Stimulated activated CD4-positive, alpha-beta T cell treated with anti-CD3 and anti-CD28 coated beads, Interleukin-4, amount 100 ng/mL, for 24 hours (primary cell): ENCODE measurements at places on chromosomes 2 and 18.
A peak's percentile ranks its signal among the peaks of the same experiment; 100 is the strongest.

DNA sequence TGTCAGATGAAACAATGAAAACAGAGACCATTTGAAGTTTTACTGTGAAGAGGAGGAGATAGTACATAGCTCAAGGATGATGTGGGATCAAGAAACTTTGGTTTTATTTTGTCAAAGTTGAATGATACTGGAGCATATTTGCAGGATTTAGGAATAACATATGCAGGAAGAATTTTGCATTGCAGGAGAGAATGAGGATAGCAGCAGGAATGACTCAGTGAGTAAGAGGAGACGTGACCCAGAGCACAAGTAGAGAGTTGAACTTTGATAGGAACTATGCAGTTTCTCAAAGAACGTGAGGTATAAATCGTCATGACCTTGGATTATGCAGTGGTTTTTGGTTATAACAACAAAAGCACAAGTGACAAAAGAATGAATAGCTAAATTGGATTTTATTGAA is 47.7 kb downstream of the MAPRE2 start:
- DNase-seq, result no peak

GRCh38 chr2:206457188-206457634 is 13.9 kb downstream of the ADAM23 start:
- no peak for DNase-seq

DNA sequence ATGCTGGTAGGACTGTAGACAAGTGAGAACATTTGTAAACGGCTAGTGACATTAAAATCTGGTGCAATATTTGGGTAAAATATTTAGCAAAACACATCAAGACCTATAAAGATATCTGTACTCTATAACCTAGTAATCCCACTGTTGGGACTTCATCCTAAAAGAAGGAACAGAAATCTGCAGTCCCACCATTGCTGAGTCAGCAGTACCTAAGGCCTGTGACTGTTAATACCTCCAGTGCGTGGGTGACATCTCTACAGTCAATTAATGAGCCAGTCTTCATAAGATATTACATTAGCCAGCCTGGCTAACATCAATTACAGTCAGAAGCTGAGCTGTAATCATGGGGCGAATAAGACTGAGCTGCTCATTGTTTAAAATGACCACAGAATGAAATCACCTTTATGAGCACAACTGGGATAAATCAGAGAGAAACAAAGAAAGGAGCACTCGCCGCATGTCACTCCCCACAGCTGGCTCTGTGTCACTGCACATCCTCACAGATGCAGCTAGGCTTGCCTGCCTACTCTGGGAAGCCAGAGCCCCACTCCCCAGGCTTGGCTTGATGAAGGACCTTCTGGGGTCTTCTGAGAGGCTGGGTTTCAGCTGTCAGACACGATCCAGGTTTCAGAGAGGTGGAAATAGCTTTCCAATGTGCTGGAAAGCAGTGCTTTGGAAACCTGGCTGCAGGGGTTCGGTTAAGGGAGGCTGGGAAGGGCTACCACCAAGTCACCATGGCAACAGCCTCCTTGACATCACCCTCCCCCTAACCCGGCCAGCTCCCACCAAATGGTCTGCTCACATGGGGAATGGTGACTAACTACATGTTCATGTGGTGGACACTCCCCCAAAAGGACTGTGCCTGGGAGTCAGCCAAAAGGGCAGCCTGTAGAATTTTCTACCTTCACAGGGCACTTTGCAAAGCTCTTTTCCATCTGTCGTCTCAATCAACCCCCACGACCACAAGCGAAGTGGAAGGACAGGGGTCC is 145.0 kb downstream of the ZBTB7C start:
- no peak for DNase-seq

DNA sequence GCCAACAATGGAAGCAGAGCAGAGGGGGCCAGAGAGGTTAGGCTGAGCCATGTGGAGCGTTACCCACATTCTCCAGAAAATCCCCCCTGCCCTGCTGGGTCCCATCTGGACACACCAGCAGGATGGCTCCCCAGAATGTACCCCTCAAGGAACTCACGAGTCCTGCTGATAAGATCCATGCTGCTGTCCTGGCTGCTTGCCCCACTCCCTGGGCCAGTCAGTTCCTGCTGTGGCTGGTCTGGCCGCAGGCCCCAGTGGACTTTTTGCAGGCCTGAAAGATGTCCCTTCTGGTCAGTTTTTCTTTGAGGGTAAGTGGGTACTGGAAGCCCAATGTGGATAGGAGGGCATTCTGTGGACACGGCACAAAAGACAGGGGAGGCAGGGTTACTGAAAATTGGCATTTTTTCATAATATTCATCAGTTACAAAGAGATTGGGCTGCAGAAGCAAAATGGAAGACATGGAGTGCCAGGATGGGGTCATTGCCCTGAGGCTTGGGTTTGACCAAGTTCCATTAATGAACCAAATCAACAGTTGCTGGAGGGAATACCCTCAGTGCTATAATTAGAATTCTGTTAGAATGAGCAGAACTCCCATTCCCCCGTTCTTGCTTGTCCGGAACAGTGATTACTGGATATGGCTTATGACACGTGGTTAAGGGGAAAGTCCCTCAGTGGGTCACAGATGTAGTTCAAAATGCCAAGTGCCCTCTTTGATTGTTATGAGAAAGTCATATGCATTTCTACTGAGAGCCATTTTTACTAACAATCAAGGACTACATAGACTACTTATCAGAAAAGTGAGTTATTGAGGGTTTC is 38.7 kb downstream of the SLC4A5 start:
- DNase-seq, result no peak

DNA sequence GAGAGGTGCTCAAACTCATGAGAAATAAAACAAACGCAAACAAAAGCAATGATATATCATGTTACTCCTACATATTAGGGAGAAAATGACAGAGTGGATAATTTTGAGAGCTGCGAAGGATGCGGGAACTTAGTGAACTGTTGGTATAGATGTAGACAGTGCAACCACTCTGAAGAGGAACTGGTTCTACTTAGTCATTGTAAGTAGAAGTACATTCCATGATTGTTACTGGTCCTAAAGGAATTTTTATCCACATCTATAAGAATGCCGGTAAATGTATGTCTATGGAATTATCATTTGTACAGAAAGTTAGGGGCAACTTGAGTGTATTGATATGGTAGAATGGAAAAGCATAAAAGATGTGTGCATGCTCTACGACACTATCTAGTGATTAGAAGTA is 1238.4 kb downstream of the LRP1B start:
- no peak for DNase-seq

DNA sequence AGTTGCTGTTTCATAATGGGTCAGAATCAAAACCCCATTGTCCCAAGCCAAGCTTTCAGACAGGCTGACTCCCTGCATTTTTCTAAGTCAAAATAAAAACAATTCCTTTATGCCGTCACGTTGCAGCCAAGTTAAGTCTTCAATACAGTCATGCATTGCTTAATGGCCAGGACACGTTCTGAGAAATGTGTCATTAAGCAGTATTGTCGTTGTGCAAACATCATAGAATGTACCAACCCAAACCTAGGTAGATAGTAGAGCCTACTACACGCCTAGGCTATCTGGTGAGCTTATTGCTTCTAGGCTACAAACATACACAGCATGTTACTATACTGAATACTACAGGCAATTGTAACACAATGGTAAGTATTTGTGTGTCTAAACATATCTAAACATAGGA is 160.4 kb upstream of the FOSL2 start:
- DNase-seq, result no peak

- no peak for DNase-seq
These were observed 81.8 kb downstream of the HDAC4 start for GRCh38 chr2:239318790-239319661.

GRCh38 chr2:199440118-199440517 is 17.6 kb downstream of the SATB2 start:
- no peak for DNase-seq

GRCh38 chr18:32354518-32354917 is 116.2 kb downstream of the GAREM1 start:
- DNase-seq, result no peak

- no peak for DNase-seq
These were observed 717.7 kb upstream of the FAM98A start for GRCh38 chr2:34316788-34317187.

- DNase-seq, result no peak
These were observed 1085.4 kb upstream of the NRXN1 start for GRCh38 chr2:52117299-52117698.

- DNase-seq, result peak; percentile 75
These were observed 81.5 kb downstream of the PRPF40A start for GRCh38 chr2:152635635-152636298.

DNA sequence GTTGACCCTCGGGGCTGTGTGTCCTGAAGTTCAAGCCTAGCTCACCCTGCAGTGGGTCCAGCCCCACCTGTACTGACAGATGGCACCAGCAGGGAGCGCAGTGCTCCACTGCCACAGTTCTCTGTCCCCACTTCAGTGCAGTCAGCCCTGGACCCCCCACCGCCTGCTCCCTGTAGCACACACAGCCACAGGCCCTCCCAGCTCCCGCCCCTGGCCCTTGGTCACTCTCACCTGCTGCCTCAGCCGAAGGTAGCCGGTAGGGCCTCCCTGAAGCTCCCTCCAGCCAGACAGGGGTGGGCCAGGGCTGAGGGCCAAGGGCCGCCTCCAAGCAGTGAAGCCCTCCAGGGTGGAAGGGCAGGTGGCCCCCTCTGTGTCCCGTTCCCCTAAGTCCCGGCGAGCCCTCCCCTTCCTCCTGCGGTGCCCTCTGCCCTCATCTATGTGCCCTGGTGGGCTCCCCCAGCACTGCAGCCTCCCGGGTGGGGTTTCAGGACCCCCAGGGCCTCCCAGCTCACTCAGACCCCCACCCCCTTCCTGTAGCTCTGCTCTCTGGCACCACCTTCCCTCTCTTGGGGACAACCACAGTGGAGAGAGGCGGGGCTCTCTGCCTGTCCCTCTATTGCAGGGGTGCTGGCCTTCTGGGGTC is 10.8 kb upstream of the ALPP start:
- DNase-seq, result no peak

GRCh38 chr2:67777836-67778429 is 284.9 kb downstream of the C1D start:
- DNase-seq, result no peak

DNA sequence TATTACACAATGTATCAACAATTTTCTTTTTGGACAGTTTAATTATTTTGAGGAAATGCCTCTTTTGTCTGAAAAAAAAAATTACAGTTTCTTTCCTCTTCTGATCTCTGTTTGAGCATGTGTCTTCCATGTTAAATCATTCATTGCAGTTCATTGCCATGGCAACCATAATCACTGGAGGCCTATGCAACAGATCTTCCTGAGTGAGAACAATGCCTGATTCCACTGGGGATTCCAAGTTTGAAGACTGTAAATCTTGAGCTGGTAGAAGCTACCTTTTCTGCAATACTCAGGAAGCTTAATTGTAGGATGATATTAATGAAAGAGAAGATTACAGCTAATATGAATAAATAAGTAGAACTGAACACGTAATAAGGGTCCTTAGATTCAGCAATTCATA is 721.4 kb upstream of the CNTNAP5 start:
- DNase-seq, result no peak

DNA sequence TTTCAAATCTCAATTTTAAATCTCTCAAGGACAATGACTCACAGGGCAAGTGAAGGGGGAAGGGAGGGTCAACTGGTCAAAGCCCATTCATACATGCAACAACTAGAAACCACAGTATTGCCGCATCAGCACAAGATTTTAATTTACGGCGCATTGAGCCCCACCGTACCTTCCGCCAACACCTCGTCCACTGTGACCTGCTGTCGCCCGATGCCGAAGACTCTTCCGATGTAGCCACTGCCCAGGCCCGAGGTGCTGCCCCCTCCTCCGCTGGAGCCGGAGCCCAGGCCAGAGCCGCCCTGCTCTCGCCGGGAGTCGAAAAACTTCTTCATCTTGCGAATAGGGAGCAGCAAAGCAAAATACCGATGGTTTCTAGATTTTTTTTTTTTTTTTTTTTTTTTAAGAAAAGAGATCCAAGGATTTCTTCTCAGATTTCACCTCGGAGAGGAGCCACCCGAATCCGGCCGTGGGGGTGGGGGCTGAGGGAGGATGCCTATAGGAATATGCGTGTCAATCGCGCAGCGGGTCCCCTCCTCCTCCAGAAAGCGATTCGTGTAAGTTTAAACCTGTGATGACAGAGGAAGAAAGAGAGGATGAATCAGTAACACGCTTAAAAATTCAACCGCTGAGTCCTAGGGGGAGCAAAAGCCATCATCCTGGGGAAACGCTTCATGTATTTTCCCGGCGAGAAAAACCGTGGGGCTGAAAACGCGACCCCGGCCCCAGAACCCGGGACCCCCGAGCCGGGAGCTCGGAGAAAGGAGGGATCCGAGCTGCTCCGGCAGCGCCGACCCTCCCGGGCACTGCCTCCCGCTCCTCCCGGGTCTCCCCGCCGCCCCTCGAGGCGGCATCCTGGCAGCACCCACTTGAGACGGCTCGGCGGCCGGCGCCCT is 584 bp downstream of the AAK1 start:
- peak; percentile 73 for DNase-seq

GRCh38 chr2:127416506-127417001 is 1.7 kb upstream of the PROC start:
- DNase-seq, result no peak

DNA sequence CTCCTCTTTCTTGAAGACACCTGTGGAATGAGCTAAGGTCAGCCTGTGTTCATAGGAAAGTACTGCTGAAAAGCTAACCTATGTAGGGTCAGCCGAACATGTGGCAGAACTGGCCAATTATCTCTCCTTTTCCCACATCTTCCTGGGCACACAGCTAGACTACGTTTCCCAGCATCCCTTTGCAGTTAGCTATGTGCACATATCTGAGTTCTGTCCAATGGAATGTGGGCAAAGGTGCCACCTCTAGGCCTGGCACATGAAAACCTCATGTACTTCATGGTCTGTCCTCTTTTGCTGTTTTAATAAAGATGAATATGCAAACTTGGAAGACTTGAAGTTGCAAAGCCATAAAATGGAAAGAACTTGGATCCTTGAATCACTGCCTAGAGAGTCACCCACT is 352.6 kb downstream of the TNS1 start:
- DNase-seq, result no peak

GRCh38 chr2:23435250-23436035 is 50.5 kb downstream of the KLHL29 start:
- no peak for DNase-seq

DNA sequence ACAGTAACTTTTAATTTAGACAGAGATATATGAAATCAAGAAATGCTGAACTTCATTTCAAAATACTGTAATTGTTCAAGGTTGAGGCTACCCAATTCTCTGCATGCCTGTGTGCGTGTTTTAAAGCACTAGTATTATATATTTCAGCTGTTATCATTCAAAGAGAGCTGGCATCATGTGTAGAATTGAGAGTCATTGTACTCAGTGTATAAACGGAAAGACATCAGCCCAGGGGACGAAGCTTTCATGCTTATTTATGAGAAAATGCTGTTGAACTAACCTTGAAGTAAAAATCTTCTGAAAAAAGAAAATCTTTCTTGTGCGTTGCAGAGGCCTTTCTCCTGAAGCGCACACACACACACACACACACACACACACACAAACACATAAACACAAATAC is 48.4 kb downstream of the MYCN start:
- DNase-seq, result no peak
